Astrocyte of the spinal cord (primary cell): ENCODE measurements at places on chromosomes 5 and 9.
A peak's percentile ranks its signal among the peaks of the same experiment; 100 is the strongest.

GRCh38 chr9:120628207-120628924 is 48.4 kb upstream of the CDK5RAP2 start:
- DNase-seq, result no peak

- no peak for DNase-seq
Measured at GRCh38 chr5:16538006-16538405, 72.4 kb upstream of the ZNF622 start.

DNA sequence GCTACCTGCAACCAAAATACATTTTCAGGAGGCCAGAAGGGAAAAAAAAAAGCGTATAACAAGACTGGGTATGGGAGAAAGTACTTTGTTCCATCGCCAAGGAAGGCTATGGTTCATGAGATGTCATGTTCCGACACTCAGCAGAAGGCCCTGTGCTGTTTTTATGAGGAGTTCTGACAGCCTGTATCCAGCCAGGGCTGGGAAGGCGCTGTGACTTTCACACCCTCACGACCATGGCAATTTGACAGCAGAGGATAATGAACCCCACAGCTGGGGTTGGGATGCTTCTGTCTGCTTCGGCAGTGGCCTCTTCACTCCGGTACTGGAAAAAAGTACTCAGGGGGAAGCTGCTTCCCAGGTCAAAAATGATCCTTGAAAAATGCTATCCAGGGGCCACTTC is 154.4 kb downstream of the PRELID2 start:
- no peak for DNase-seq

DNA sequence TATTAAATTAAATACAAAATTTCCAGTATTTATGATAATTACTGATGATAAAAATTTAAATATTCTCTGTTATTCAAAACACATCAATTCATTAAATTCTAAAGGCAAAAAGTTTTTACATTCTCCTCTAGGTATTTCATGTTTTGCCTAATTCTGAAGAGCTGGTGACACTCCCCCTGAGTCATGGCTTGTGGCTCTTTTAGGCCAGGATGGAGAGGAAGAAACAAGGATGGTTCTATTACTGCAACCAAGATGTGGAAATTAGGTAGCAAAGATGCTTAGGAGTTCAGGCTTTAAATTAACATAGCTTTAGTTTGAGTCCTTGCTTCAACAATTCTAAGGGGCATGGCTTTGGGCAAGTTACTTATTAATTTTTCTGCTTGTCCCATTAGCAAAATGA is 1295.8 kb downstream of the EFNA5 start:
- DNase-seq, result no peak

DNA sequence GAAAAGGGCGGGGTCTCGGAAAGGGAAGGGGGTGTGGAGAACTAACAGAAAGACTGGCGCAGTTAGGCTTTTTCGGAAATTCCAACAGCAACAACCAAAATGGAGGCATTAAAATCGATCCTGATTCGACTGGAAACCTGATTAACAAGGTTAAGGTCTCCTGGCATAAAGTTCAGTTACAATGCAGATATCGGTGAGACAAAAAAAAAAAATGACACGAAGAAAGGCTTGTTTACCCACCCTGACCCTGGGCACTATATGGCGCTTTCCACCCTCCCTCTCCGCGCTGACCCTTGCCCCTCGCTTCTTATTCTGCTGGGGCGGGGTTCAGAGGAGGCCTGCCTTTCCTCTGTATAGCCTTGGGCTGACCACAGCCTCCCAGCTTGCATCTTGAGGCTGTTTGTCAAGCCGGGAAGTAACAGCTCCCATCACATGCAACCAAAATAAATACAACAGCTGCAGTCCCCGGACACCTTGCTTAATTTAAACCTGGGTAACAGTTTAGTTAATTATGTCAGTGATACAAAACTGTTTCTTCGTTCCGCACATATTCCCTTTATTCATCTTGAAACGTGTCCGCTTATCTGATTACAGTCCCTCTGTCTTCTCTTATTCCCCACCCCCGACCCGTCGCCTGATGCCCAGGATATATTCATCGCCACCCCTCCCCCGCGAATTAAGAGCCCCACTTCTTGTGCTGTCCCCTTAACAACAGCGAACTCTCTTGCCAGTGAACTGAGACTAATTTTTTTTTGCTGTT is 795 bp upstream of the PJA2 start:
- peak; percentile 86 for DNase-seq

GRCh38 chr9:15304632-15305031 is 2.4 kb downstream of the TTC39B start:
- DNase-seq, result no peak

- DNase-seq, result no peak
Measured at GRCh38 chr5:111266491-111266890, 42.3 kb downstream of the CAMK4 start.

DNA sequence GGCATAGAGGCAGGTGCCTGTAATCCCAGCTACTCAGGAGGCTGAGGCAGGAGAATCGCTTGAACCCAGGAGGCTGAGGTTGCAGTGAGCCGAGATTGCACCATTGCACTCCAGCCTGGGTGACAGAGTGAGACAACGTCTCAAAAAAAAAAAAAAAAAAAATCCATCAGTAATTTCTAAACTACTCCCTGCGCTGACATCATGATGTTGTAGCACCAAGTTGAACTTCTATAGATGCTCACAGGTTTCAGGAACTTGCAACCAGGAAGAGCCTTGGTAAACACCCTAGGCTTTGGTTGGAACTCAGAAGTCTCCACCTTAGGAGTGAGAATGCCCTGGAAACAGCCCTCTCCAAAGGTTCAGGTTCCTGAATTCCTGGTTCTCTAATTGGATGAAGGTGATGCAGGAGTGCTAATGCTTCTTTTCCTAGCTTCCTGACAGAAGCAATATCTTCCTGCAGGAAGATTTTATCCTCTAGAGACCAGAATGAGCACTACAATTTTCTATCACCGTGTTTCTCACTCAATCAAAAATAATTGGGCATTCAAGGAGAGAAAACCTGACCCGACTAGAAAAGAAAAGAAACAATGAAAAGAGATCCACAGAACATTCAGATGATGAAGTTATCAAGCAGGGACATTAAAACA is 469.6 kb downstream of the GADD45G start:
- no peak for DNase-seq

- no peak for DNase-seq
Measured at GRCh38 chr9:125807079-125807478, 59.9 kb downstream of the PBX3 start.

- DNase-seq, result no peak
Measured at GRCh38 chr5:97095318-97095732, 47.1 kb downstream of the LIX1 start.

GRCh38 chr9:74172874-74173273 is 324.3 kb upstream of the RORB start:
- DNase-seq, result no peak

DNA sequence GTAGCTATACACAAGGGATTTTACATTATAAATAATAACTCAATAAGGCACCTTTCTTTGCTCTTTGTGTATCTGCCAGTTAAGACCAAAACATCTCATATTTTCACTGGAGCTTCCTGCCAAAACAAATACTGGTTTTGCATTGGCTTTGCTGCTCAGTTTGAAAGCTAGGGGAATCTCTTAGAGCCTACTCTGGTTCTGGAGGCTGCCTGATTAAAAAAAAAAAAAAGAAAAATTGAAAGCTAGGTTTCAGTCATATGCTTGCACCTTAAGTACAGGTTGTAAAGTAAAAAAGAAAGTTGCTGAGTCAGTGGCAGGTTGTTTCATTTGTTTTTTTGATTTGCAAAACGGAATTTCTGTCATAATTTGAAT is 2.3 kb downstream of the DENND4C start:
- peak; percentile 63 for DNase-seq

DNA sequence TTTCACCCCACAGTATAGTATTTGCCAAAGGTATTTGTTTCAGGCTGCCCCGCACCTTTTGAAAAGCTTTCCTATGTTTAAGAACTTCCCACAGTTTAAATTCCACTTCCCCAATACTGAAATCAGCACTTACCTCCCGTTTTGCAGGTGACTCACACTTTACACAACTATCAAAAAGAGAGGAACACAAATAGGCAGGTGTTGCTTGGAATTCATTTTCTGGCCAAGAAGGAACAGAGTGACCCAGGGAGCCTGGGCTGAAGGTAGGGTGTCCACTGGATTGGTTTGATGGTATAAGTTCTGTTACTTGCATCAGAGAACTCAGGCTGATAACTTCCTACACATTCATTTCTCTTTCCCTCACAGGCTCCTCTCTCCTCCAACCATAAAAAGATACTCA is 60.1 kb upstream of the SLC30A5 start:
- DNase-seq, result no peak

DNA sequence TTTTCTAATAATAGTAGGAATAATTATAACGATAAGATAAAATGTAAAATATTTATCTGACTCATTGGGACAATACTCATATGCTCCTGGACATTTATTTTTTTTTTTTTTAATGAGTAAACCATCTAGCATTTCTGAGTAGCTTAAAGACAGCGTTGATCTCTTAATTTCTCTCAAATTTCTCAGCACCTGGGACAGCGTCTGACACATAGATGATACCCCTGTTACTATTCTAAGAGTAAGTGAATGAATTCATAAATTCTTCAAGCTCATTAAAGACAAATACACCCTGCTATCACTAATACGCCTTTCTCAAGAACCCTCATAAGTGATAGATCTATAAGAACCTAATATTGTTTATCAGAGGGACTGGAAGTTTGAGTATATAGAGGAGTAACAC is 12.0 kb upstream of the HTR4 start:
- no peak for DNase-seq

GRCh38 chr9:99106044-99106375 is 1.1 kb downstream of the TGFBR1 start:
- DNase-seq, result no peak
